ENCODE measurements at places on chromosomes 6 and 20. TPM values are rescaled to one million over a fixed set of nuclear protein-coding genes. Genes with fewer than 3 reads are reported as not detected.

Gene GJE1
- not detected for total RNA-seq

Gene SAMD3
- total RNA-seq: not detected

Gene MCM3
- total RNA-seq: 90.9 TPM

Gene ZC2HC1B
- total RNA-seq: not detected

Gene GRM4
- not detected for total RNA-seq

Gene SLC35D3
- total RNA-seq: not detected

Gene ZSCAN16
- total RNA-seq: 5.6 TPM

Gene ZSCAN26
- total RNA-seq: 12.1 TPM

Gene SNX21
- 13.3 TPM for total RNA-seq

GRCh38 chr20:2245637-2246036, 50.2 kb upstream of the TGM3 start:
- no peak for DNase-seq

DNA sequence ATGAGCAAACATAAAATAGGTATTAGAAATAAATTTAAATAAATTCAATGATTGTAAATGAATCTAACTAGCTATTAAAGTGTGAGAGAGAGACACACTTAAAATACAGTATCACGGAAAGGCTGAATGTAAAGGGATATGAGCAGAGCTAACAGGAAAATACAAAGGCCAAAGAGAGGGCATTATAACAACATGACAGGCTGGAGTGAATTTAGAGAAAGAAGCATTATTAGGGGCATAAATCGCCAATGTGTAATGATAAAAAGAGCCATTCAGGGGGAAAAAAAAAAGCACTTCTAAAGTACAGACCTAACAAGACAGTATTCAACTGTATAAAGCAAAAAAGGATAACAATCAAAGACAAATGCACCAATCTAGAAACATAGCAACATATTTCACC, 28.1 kb downstream of the DACT2 start:
- no peak for DNase-seq

GRCh38 chr6:169406034-169406433, 152.4 kb upstream of the THBS2 start:
- no peak for DNase-seq

DNA sequence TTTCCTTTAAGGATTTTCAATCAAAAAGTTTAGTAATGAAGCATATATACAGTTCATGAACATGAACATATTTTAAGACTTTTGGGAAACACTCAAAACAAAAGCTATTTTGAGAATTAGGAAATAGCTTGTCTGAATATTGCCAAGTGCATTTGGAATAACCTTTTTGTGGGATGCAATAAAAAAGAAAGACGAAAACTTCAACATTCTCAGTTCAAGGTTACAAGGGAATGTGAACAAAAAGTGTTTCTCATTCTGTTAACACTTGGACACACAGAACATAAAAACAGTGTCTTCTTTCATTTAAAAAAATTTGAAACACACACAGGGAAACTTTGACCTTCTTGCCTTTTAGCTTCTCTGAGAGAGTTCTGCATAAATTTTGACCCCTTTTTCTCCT, 72.7 kb upstream of the TCF21 start:
- DNase-seq: no peak

DNA sequence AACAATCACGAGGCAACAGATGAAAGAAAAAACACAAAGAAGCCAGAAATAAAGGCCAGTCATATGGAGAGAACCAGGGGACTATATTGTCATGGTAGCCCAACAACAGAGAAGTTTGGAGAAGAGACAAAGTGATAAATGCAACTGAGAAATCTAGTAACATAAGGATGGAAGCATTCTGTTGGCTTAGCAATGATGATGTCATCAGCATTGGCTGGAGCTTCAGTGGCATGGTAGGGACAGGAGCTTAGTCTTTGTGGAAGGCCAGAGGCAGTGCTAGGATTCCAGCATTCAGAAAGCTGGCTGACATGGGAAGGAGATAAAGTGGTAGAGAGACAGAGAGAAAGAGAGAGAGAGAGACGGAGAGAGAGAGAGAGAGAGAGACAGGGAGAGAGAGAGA, 276.4 kb downstream of the TRDN start:
- DNase-seq: no peak

DNA sequence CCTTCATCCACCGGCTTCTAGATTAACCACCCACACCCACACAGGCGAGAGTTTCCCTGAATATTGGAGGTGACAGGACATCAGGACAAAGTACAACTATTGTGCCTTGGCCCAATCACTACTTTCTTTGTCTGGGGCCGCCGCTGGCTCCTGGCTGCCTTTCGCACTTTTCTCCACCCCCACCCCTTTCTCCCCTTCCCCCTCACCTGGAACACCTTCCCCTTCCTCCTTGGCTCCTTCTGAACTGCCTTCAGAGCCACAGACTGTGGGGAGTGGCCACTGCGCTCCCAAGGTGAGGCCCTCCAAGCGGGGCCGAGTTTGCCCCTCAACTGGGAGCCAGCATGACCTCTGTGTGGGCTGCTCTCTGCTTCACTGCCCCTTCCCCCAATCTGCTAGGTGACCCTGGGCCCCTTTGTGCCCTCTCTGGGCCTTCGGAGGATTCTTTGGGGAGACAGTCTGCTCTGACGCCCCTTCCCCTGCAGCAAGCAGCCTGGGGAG, 3.0 kb upstream of the VEGFA start:
- DNase-seq: no peak

DNA sequence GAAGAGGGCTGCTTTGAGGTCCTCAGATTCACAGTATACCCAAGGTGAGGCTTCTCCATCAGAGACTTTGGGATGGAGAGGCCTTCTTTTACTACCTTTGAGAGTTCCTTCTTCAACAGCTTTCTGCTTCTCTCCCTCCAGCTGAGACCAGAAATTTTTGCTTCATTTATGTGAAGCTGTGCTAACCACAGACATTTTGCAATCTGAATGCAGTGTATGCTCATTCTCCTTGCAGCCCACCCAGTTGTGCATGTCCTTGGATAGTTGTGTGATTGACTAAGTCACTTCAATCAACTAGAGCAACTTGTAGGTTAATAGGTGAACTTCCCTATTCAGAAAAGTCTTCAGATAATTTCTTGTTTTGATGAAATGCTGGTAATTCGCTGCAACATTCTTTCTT, 20.1 kb downstream of the DCBLD1 start:
- DNase-seq: no peak

- DNase-seq: no peak
Observed at GRCh38 chr20:20411402-20411801, 43.5 kb downstream of the INSM1 start.

DNA sequence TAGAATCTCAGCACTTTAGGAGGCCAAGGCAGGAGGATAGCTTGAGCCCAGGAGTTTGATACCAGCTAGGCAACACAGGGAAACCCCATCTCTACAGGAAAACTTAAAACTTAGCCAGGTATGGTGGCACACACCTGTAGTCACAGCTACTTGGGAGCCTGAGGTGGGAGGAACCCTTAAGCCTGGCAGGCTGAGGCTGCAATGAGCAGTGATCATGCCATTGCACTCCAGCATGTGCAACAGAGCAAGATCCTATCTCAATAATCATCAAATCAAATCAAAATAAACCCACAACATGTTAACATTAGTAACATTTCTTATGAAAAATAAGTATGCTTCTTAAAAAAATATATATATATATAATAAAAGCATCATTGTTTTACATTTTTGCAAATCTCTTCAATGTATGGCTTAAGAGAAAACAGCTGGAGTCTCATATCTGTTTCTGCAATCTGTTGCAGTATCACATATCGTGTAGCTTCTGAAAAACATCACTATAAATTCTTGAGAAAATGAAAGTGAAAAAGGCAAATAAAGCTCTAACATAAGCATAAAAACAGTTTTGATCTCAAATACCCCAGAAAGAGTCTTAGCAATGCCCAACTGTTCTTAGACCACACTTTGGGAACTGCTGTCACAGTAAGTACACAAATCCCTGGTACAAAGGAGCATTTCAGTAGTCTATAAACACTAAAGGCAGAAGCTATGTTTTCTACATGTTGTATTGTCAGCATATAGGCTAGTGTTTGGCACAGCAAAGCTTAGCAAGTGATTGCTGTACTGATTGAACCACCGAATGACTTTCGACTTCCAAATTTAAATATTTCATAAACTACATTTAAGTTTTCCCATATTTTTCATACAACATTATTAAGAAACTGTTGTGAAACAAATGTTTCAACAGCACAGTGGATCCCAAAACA, 8.0 kb downstream of the MMUT start:
- DNase-seq: no peak

DNA sequence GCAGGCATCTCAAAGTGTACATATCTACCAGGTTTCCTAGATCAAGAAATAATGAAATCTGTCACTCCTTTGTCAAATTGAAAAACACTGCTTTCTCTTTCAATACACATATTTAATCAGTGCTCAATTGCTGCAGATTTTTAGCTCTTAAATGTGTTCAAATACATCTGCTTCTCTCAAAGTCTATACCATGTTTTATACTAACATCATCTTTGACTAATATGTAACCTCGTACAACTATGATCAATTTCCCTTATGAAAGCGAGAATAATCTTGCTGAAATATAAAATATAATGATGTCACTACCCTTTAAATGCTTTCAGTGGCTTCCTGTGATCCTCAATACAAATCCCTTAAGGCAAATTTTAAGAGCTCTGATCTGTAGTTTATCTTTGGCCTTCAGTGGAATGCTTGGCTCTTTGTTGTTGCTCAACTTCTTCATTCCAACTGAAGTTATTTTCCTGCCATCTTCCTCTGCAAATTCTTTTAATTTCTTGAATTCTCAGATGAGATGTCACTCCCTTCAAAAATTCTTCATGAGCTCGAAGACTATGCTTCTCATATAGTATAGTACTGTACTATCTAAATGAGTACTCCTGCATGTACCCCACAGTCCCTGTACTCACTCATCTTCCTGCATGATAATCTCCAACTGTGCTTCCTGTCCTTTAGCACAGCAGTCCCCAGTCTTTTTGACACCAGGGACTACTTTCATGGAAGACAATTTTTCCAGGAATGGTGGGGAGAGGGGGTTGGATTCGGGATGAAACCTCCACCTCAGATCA, 545.1 kb upstream of the GJE1 start:
- DNase-seq: peak; percentile 37

GRCh38 chr20:35368666-35369423, 42.9 kb downstream of the UQCC1 start:
- DNase-seq: no peak

DNA sequence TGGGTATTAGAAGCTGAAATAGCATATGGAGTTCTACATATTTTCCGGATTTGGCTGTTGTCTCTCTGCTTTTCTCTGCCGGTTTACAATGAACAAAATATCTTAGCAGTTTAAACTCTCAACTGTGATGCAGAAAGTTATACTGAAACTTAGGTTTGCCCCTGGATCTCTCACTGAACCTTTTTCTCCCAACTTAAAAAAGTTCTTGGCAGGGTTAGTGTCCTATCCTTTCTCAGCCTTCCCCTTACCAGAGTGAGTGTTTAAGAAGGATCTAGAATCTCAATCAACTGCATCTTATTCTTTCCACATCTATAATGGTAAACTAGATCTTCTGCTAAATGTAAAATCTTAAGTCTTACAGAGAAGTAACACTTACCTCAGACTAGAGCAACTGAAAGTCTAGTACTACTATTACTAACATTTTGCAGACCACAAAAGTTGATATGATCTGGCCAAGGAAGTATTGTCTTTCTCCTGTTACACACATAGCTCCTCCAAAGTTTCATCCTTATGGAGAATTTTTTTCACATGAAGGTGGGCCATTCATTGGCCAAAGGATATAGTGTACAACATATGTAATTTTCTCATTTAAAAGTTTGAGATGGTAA, 392.3 kb upstream of the RUNX2 start:
- no peak for DNase-seq

- DNase-seq: no peak
Observed at GRCh38 chr6:110226261-110226660, 46.0 kb downstream of the CDC40 start.

DNA sequence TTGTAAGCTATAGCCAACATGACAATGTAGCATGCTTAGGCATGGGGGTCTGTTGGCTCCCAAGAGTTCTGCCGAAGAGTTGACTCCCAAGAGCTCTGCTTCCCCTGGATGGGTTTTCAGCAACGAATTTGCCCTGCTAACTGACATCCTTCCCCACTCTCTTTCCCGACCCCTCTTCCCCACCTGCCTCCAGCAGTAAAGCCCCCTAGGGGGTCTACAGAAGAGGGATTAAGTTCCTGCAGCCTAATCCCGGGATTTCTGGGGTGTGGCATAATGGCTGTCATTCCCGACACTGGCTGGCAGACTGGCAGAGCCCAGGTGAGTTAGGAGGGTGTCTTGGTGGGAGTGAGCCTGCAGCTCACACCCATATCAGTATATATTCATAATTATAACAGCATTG, 121.0 kb upstream of the ZNF184 start:
- DNase-seq: no peak

GRCh38 chr6:88922775-88923548, 40.5 kb downstream of the RNGTT start:
- peak; percentile 36 for DNase-seq

- DNase-seq: peak; percentile 71
Observed at GRCh38 chr20:48238326-48238725, 453.0 kb upstream of the SULF2 start.

DNA sequence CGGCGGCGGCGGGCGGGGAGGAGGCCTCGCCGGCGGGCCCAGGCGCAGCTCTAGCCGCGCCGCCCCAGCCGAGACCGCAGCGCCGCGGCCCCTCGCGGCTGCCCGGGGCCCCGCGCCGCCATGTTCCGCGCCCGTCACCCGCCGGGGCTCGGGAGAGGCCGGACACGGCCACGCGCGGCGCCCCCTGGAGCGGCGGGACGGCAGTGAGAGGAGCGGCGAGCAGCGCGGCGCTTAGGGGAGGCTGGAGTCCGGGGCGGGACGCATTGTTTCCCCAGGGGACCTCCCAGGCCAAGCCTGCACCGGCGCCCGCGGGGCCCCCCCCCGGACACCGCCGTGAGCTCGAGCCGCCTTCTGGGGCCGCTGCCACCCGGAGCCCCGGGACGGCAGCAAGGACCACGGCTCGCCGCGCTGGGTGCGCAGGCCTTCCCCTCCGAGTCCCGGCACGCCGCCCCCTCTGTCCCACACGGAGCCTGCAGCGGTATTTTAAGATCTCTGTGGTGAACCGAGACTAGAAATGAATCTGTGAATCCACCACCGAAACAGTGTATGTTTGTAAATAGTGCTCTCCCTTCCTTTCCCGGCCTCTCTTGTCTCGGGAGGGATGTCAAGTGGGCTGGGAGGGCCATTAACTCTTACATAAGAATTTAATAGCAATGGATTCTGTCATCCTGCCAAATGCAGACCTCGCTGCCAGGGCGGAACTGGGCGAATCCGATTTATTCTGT, 424 bp upstream of the KIF13A start:
- DNase-seq: peak; percentile 46

DNA sequence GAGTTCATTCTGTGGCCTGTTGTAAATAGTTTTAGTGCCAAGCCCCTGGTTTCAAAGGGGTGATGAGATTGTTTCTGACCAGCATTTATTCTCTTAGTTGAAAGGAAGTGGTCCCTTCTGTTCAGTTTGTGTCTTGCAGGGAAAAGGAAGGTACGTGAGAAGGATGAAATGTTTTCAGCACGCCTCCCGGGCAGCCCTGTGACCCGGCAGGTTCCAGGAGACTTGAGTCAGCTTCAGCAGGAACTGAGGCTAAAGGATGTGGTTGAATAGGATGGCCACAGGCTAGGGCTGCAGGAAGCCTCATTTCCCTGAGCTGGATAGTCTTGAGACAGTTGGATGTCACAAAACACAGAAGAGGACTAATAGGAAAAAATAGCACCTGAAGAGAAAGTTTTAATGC, 132.4 kb upstream of the SYNDIG1 start:
- peak; percentile 72 for DNase-seq
